ENCODE measurements at places on chromosomes 11 and 22.

DNA sequence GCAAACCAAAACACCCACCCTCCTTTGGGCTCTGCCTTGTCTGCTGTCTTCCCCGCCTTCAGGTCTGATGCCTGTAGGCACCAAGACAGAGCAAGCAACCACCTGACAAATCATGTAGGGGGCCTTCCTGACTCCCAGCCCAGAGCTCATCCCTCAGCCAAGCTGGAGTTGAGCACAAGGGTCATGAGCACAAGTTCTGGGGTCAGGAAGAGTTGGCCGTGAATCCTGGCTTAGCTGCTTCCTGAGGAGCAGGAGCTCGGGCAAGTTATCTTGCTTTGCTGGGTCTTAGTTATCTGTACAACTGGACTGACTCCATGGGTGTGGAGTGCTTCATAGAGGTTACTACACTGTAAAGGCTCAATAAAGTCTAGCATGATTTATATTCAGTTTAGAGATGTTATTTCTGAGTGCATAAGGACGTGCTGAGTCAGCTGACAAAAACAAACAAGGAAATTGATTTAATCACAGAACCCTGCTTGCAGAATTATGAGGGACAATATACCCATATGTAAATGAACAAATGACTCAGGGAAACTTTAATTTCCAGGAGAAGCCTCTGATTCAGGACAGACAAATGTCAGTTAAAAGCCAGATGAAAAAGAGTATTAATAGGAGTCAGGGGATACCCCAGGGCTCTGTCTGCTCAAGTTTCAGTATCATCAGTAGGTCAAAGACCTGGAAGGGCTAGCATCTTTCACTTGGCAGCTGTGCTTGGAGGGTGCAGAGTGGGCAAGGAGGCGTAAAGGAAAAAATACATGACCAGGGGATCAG is 15.0 kb upstream of the APOA1 start:
- DNase-seq: no peak

- DNase-seq: no peak
Measured at GRCh38 chr11:104410336-104410735, 246.4 kb upstream of the PDGFD start.

- DNase-seq: no peak
Measured at GRCh38 chr11:44528103-44528502, 37.4 kb upstream of the CD82 start.

DNA sequence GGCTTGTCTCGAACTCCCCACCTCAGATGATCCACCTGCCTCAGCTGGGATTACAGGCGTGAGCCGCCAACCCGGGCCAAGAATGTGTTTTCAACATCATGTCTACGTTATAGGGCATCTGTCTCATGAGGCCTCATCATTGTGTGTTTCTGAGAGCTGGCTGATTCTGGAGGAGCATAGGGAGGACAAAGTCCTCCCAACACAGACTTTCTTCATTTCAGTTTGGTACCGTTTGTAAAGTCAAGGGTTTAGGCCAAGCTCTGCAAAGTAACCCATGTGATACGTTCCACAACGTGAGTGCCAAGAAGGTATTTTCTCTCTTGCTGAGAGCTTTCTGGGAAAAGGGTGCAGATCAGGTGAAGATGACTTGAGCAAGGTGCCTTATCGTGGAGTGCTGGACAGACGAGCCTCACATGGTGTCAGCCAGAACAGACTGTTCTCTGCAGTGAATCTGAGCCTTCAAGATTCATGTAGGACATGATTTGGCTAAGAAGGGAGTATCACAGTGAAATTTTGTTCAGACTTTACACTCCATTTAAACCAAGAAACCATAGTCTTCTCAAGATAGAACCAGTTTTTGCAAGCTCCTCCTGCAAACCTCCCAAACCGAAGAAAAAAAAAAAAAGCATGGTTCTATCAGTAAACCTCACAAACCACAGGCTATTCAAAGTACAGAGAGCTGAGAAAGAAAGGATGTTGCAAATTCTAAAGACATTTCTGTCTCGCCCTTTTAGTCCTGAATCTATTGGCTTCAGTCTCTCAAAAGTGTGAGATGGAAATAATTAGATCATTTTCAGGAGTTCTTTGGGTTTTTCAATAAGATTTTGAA is 71.7 kb downstream of the DBX1 start:
- no peak for DNase-seq

DNA sequence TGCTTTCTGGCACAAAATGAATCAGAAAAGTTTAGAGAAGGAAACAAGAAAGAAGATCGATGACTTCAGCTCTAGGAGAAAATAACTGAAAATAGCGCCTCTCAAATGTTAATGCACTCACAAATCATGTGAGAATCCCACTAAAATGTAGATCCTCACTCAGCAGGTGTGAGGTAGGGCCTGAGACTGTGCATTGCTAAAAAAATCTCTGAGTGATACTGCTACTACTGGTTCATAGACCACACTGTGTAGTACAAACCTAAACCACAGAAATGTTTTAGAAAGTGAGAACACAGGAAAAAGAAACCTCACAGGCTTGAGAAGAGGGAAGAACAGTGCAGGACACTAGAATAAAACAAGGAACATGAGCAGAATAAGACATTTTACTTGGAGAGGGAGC is 2.0 kb downstream of the OR8D4 start:
- no peak for DNase-seq

Measured in stimulated activated CD4-positive, alpha-beta T cell treated with anti-CD3 and anti-CD28 coated beads, Interleukin-4, amount 100 ng/mL, for 48 hours (primary cell).